ENCODE measurements at places on chromosomes 5 and 9.
A peak's percentile ranks its signal among the peaks of the same experiment; 100 is the strongest.

DNA sequence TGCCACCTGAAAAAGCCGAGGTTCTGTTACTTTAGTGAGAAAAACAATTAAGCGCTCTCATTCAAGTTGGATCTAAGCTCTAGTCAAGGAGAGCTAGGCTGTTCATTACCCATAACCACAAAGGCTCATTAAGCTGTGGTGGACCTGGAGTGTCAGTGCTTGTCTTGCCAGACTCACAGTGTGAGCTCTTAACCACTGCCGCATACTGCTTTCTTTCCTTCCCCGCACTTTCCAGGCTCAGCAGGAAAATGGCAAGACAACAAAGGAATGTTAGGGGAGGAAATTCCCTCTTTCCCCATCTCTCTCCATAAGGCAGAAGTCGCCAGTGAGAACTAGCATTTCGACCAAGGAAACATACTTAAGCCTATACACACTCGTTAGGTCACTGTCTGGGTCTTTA, 467.3 kb downstream of the ENC1 start:
- DNase-seq = no peak

DNA sequence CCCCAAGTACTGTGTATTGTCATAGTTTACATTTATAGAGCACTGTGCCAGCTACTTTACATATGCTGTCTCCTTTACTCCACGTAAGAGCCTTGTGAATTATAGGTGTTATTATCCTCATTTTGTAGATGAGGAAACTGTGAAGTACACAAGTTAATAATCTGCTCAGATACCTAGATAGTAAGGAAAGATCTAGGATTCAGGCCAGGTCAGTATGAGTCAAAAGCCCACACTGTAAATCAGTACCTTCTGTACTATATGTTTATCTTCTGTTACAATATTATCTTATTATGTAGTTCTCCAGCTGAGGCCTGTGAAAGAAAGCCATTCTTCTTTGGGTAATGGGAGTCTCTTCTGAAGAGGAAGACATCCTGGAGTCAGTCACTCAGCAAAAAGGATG, 72.4 kb upstream of the TLX3 start:
- no peak for DNase-seq

- DNase-seq = no peak
Observed at GRCh38 chr5:149151717-149152116, 10.4 kb downstream of the ABLIM3 start.

DNA sequence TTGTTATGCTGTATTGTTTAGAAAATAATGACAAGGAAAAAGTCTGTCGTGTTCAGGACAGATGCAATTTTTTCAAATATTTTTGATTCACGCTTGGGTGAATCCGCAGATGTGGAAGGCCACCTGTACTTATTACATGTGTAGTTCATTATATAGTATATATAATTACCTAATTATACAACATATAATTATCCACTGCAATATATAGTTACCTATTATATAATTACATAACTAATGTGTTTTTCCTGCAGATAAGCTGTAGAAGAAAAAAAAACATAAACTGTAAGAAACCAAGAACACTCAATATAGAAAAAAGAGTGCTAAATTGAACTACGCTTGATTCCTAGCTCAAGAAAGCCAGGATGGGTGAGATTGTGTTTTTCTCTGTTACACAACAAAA, 93.6 kb upstream of the RANBP3L start:
- DNase-seq = no peak

DNA sequence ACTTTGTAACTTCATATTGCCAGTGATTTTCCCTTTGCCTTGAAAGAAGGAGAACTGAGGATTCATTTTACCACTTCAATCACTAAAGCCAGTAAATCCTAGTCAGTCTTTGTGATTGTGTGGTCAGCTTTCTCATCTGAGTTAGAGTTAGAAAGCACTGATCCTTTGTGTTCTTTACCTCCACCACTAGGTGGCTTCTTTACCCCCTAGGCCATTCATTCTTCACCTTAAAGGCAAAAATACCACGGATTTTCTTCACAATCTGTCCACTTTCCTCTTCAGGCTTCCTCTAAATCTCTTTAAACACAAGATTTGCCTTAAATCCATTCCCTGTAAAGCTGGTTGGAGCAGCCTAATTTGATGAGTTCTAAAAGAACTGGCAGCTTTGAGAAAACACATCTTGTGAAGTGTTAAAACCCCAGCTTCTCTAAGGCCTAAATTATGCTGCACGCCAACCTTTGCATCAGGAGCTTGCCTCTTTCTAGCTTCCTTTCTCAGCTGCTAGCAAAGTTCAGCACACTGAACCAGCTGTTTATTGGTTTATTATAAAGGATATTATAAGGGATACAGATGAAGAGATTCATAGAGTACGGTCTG, 20.4 kb downstream of the BDP1 start:
- DNase-seq = no peak

- no peak for DNase-seq
Observed at GRCh38 chr9:1514776-1515363, 464.7 kb downstream of the DMRT2 start.

- no peak for DNase-seq
Observed at GRCh38 chr5:159982421-159983173, 26.3 kb upstream of the TTC1 start.

DNA sequence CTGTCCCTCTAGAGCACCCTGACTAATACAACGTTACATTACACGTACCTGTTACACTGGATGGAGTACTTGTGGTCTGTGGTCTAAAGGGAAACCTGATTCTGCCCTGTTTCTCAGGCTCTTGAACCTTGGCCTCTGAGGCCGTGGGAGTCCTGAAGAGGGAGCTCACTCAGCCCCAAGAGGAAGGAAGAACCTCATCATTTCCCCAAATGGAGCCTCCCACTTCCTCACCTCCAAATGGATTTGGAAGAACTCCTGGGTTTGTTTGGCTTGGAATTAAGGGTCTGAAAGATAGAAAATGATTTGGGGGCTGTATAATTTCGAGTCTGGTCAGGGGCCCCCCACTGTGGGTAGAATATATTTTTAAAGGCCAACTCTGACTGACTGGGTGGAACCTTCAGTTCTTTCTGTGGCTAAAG, 200.2 kb downstream of the SEMA6A start:
- DNase-seq = no peak

DNA sequence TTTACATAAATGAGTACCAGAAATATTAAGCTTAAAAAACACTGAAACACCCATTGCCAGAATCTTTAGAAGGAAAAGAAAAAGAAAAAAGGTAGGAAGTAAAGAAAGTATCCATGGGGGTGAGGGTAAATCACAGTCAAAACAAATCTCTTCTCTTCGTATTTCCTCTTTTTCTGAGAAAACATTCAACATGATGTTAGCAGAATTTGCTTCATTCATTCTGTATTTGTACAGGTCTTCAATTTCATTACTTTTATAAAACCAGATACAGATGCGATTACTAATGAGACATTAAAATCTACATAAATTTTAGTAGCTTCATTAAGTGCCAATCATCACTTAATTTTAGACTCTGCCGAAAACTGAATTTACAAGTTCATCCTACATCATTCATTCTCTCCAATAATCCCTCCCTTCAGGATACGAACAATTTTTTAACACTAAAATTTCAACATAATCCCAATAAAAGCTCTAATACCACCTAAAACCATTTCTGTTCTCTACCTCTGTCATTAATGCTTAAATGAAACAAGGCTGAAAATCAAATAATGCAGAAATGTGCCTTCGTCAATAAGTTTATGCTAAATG, 7.0 kb downstream of the NR3C1 start:
- no peak for DNase-seq

DNA sequence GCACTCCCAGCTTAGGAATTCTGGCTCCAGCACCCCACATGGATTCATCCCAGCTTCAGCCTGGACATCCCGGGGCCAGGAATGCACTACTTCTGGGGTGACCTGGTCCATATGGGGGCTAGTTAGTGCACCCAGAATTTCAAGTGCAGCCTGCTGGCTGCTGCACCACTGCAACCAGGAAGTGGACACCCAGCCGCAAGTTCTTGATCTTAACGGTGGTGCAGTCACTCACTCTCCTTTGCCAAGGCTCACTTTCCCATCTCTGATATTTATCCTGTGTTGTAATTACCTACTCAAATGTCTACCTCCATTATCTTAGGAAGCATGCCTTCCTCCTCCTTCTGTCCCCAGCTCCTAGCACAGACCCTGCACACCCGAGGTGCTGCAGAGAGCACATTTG, 26.2 kb upstream of the RAB14 start:
- no peak for DNase-seq

DNA sequence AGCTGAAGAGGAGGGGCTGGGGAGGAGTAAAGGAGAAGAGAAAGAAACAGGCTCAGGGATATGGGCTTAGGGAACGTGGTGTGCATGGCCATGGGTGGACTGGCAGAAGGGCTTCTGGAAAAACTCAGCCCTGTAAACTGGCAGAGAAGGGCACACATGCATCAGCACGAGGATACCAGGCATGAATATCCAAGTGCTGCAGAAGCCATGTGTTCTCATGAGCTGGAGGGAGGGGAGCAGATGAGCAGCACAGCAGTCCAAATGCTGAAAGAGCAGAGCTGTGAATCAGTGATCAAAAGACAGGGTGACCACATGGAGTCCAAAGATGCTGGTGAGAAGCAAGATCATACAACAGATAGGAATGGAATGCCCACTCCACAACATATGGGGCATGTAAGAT, 72.3 kb downstream of the SEMA5A start:
- DNase-seq = no peak

DNA sequence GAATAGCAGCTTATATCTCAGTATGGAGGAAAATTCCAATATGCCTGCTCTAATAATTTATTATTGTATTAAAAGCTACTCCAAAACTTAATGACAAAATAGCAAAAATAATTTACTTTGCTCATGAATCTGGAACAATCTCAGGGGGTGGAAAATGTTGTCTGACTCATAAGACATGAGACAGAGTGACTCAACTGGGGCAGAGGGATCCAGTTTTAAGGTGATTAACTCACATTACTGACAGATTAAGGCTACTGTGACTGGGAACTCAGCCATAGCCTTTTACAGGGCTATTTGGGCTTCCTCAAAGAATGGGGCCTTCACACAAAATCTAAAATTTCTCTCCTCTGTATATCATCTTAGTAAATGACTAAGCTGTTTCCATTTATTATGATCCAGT, 1172.9 kb downstream of the CDH12 start:
- DNase-seq = no peak

- DNase-seq = no peak
Observed at GRCh38 chr9:125145425-125145824, 2.1 kb upstream of the SCAI start.

DNA sequence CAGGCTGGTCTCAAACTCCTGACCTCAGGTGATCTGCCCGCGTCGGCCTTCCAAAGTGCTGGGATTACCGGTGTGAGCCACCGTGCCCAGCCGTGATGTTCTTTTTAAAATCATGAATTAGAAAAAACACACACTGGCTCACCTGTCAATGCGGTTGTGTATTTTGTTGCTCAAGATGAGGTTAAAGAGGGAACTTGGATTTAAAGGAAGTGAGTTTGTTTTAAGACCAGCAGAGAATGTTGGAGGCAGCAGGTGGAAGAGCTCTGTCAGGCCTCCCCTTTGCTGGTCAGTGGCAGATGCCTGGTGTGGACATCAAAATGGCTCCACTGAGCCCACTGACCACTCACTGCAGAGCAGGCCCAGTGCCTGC, 38.9 kb downstream of the WNK2 start:
- no peak for DNase-seq

GRCh38 chr9:136679431-136679941, 7.8 kb downstream of the AGPAT2 start:
- no peak for DNase-seq

DNA sequence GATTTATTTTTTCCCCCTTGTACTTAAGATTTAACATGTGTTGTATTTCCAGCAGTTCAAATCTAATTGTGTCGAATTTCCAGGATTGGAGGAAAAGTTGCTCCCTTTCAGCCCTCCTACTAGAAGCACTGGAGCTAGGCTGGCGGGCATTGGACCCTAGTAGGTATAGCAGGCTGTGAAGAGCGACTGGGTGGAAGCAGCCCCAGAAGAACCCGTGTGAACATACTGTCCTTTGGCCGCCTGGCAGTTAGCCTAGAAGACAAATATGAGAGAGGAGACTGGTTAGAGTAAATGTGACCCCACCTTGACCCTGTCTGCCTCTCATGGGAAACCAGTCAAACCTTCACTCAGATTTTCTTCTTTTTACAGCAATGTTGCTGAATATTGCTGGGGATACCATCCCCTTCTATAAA, 13.9 kb downstream of the ALDOB start:
- no peak for DNase-seq

GRCh38 chr5:3310541-3311261, 284.9 kb upstream of the IRX1 start:
- no peak for DNase-seq

DNA sequence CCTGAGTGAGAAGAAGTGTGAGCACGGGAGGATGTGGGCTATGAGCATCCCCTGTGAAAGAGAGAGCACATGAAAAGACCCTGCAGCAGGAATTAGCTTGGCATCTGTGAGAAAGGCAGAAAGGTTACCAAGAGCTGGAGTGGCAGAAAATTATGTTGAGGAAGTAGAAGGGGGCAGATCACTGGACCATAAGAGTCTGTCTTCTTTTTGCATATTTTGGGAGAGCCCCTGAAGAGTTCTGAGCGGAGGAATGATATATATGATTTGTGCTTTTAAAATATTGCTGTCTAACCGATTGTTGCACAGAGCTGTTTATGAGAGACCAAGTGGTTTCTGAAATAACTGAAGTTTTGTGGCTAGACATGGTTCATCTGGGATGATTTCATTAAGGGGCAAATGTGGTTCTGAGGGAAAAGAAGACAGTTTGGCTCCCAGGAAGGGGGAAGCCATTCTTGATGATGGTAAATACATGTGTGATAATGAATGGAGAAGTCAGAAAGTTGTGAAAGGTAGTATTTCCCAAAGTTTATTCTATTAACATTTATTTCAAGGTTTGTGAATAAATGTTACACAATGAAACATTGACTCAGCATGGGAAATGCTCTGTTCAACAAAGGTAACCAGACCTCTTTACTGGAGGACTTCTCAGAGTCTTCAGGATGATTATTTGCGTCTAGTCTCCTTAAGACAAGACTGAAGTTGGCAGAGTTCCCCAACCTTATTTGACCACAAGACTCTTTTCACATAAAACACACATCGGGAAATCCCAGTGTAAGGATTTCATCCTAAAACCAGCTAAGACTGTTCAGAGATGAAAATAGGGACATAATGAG, 31.5 kb upstream of the ADRB2 start:
- no peak for DNase-seq

GRCh38 chr5:148465381-148466235, 81.8 kb downstream of the FBXO38 start:
- DNase-seq = no peak

- DNase-seq = peak; percentile 25
Observed at GRCh38 chr9:22452415-22453010, 5.9 kb downstream of the DMRTA1 start.
